ENCODE measurements at places on chromosomes 11 and 22.

GRCh38 chr11:61406067-61406466, 13.7 kb downstream of the TMEM216 start:
- no peak for DNase-seq

GRCh38 chr11:88555018-88555828, 217.7 kb upstream of the CTSC start:
- DNase-seq: no peak

DNA sequence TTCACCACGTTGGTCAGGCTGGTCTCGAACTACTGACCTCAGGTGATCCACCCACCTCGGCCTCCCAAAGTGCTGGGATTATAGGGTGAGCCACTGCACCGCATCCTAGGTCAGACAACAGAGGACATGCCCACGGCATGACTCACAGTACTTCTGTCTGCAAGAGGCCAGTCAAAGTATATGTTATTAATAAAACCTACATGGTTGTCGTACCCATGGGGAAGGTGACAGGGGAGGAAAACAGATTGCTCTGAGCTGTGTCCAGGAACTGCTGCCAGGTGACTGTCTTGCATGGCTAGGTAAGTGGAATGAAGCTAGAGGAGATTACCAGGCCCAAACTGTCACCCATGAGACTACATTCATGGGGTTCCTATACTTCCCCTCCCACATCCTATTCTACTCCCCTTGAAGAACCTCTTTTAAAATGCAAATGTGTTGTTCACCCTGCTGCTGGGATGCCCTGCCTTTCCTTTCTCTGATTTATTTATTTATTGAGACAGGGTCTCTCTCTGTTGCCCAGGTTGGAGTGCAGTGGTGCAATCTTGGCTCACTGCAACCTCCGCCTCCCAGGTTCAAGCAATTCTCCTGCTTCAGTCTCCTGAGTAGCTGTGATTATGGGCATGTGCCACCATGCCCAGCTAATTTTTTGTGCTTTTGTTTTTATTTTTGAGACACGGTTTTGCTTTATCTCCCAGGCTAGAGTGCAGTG, 2.0 kb upstream of the NLRX1 start:
- peak; percentile 29 for DNase-seq

- no peak for DNase-seq
Observed at GRCh38 chr22:25816522-25817059, 74.6 kb downstream of the MYO18B start.

GRCh38 chr11:22162756-22163155, 30.1 kb upstream of the ANO5 start:
- DNase-seq: peak; percentile 39

- DNase-seq: no peak
Observed at GRCh38 chr11:32526760-32527159, 56.9 kb upstream of the EIF3M start.

DNA sequence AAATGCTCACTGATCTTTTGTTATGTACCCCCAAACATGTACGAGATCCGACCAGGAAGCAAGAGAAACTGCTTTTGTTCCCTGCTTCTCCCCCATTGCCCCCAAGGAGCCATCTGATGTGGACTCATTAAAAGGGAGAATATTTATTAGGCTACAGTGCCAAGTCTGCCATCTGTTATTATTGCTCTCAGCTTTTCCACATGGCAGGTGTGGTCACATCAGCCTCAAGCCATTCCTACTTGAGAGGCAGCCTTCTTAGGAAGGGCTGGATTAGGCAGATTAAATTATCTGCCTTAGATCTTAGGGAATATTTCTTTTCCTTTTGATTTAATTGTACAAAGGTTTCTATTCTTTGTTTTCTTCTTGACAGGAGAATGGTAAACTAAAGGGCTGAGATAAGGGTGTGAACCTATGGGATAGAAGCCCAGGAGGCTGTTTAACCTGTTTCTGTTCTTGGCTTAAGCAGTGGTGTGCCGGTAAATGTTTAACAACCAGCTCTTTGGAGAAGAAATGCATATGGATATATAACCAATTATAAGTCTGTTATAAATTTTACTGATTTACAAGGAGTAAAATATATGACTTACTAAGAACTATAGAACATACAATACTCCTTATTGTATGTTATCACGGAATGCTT, 88.8 kb downstream of the PDHX start:
- no peak for DNase-seq

DNA sequence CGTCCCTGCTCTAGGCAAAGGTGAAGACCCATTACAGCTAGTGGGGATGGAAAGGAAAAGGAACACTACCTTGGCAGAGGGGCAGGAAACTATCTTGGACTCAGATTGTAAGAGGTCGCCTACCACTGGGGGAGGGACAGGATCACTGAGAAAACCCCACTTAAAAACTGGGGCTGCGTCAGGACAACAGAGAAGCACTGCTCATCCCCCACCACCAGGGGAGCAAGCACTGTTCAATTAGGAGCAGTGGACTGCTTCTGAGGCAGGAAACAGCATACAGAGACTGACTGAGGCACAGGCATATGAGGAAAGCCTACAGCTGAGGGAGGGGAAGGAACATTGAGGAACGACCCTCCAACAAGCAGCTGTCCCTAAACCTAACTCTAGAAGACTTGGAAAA, 20.8 kb upstream of the DLAT start:
- peak; percentile 38 for DNase-seq

GRCh38 chr11:46469926-46470325, 78.3 kb upstream of the CHRM4 start:
- DNase-seq: no peak

DNA sequence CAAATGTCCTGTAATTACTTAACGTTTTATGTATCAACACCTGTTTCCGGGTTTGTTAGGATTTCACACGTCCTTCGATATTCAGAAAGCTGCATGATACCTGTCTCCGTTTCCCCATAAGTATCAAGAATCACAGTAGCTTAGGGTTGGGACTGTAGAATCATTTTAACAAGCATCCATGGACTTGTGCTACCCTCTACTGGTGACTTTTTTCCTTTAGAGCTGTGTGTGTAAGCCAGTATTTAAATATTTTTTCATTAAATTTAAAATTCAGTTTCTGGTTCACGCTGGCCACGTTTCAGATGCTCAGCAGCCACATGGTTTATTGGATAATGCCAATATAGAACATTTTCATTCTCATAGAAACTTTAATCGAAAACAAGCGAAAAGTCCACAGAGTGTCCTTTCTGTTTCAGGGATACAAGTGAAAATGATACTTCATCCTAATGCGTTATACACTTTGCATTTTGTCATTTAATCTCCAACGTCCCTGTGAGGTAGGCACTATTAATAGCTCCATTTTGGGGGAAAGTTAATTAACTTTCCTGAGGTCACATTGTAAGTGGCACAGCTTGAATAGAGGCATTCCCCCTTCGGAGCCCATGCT, 61.5 kb upstream of the SLC25A18 start:
- DNase-seq: peak; percentile 73

- peak; percentile 57 for DNase-seq
Observed at GRCh38 chr11:14500181-14500651, 605 bp upstream of the COPB1 start.

- peak; percentile 70 for DNase-seq
Observed at GRCh38 chr11:1073261-1073724, 1.4 kb upstream of the MUC2 start.

- no peak for DNase-seq
Observed at GRCh38 chr11:120332822-120333716, 3.1 kb upstream of the ARHGEF12 start.

DNA sequence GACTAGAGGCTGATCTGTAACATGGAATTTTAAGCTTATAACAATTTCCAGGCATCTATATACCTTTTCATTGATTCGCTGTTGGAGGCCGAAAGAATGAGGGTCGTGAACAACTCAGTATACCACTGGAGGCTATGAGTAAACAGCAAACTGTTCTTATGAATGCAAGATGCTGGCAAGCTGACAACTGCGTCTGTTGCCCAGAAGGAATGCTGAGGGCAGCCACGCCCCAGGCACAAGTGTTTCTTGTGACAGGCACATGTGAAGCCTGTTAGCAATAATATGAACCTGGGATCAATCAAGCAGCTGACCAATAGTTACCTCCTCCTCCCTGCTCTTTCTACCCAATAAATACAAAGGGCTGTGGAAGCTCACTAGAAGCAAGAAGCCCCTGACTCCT, 15.3 kb downstream of the RTCB start:
- DNase-seq: no peak

- DNase-seq: no peak
Observed at GRCh38 chr11:26025676-26026075, 306.3 kb upstream of the ANO3 start.

DNA sequence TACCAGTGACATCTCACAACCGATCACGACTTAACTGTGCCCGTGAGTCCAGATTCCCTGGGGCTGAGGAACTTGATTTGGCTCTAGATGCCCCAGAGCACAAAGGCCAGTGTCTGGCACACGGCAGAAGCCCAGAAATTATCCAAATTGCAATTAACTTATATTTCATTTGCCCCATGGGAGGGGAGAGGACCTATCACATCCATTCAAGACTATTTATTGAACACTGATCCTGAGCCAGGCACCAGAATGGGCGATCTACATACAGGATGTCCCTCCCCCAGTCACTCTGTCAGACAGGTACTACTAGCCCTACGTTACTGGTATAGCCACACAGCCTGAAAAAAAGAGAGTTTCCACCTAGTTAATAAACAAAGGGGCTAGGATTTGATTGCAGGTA, 5.1 kb downstream of the DNAL4 start:
- no peak for DNase-seq

DNA sequence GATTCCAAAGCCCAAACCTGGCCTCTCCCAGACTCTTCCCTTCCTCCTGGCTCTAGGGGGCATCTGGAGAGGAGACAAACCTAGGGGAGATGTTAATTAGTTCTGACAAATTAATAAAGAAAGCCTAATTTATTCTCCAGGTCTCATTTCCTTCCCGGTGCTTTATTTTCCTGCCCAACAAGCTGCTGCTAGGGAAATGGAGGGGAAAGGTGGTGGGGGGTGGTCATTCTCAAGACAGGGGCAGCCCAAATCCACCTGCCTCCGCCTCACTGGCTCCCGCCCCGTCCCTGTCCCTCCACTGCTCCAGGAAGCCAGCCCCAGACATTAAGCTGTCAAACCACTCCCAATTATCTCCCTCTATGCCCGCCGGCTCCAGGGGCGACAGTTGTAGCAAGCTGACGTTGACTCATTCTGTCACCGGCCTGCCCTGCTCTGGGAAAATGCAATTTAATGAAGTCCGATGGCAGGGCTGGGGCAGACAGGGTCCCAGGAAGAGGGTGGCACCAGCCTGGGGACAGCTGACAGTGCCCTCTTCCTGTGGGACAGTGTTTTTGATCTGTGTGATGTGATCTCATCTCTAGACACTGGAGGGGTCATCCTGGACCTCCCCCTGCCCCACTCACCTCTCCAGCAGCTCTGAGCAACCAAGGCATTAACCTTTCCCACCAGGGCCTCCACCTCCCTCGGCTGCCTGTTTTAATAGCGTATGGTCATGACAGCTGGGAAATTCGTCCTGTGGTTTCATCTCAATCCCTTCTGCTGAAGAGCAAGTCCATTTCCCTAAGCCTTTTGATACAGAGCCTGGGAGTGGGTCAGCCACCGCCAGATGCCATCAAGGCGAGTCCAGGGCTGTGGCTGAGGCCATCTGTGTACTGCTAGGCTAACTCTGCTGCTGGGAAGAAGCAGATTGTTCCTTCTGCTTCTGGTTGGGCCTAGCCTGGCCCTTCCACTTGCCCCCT, 27.1 kb downstream of the NECTIN1 start:
- no peak for DNase-seq

- DNase-seq: no peak
Observed at GRCh38 chr11:2305788-2306451, 4.1 kb downstream of the TSPAN32 start.

DNA sequence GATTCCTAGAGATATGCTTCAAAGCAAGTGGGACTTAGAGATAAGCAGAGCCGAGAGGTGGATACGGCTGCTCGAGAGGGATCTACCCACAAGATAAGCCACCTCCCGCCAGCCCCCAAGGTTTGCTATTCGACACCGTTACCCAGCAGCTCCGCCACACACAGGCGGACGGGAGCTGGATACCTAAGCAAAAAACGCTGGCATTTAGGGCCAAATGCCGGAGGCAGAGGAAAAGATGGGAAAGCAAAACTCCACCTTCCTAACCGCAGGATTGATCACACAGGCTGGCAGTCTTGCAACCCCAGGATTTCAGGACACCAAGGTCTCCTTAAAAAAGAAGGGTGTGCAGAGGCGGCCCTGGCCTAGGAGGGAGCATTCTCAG, 709 bp downstream of the FTH1 start:
- DNase-seq: peak; percentile 62

DNA sequence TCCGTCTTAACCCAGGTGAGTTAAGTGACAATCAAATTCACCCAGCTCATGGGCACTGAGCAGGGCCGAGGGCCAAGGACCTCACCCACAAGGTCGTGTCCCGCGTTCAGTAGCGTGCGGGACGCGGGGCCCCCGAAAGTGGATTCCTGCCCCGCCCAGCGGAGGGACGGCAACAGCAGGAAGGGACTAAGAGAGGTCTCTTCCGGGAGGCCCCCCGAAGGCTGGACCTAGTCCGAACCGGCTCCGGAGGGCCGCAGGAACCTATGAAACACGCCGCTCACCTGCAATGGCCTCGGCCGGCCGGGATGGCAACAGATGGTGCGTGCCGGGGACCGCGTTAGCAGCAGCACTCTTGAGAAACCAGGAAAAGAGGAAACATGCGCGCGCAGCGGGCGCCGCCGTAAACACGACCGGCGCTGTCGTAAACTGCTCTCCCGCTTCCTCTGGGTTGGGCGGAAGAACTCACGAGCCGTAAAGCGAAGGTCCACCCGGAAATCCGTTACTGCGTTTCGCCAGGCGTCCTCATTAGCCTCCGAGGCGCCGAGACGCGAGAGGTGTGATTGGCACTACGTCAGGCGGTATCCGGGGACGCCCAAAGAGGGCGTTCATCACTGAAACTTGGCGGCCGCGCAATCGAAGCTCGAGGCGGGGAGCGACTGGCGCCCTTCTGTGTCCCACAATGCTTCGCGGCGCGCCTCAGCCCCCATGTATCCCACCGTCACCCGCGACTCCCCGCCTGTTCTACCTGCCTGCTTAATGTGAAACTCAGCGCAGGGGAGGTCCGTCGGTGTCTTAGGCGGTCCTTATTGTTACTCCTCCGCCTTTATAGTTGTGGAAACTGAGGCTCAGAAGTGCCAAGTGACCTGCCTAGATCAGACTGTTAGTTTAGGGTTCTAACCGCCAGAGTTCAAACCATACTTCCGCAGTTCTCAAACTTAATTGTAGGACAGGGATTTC, at the start of gene EIF3D:
Gene EIF3D, minus strand, starts transcription at position 372 of the 957 bp plus-strand sequence. CDS start 3,045 bp downstream, outside the sequence.
- peak; percentile 100 for DNase-seq

DNA sequence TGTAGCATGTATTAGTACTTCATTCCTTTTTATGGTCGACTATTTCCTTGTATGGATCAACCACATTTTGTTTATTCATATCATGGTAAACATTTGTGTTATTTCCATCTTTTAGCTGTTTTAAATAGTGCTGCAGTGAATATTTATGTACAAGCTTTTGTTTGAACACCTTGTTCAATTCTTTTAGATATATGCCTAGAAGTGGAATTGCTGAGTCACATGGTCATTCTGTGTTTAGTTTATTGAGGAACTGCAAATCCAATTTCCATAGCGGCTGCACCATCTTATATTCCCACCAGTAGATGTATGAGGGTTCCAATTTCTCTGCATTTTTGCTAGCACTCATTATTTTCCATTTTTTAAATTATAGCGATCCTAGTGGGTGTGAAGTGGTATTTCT, 61.5 kb upstream of the GRK2 start:
- DNase-seq: no peak

All from suppressor macrophage (primary cell).